ENCODE measurements at places on chromosomes 7 and 10.

GRCh38 chr10:100327007-100327717, 2.9 kb downstream of the PKD2L1 start:
- peak; percentile 67 for DNase-seq

GRCh38 chr10:76453997-76454396, 1022.6 kb downstream of the LRMDA start:
- DNase-seq, result no peak

- no peak for DNase-seq
These were observed 8.5 kb downstream of the UNC5B start for GRCh38 chr10:71220689-71221540.

DNA sequence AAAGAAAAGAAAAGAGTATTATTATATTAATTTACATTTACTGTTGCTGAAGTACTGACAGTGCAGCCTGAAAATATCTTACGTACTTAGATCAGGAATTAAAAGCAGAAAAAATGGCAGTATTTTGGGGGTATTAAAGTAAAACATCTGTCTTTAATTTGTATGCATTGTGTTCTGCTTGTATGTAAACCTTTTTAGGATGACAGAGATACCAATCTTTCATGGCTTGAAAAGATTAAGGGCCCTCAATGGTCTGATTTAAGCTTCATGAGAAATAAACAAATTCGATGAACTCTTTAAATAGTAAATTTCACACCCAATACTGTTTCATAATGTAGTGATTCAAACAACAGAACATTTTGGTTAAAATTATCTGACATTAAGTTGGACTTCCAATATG, 116.3 kb downstream of the MLLT10 start:
- DNase-seq, result no peak

- DNase-seq, result no peak
These were observed 81.4 kb downstream of the AKR1D1 start for GRCh38 chr7:138157702-138158101.

DNA sequence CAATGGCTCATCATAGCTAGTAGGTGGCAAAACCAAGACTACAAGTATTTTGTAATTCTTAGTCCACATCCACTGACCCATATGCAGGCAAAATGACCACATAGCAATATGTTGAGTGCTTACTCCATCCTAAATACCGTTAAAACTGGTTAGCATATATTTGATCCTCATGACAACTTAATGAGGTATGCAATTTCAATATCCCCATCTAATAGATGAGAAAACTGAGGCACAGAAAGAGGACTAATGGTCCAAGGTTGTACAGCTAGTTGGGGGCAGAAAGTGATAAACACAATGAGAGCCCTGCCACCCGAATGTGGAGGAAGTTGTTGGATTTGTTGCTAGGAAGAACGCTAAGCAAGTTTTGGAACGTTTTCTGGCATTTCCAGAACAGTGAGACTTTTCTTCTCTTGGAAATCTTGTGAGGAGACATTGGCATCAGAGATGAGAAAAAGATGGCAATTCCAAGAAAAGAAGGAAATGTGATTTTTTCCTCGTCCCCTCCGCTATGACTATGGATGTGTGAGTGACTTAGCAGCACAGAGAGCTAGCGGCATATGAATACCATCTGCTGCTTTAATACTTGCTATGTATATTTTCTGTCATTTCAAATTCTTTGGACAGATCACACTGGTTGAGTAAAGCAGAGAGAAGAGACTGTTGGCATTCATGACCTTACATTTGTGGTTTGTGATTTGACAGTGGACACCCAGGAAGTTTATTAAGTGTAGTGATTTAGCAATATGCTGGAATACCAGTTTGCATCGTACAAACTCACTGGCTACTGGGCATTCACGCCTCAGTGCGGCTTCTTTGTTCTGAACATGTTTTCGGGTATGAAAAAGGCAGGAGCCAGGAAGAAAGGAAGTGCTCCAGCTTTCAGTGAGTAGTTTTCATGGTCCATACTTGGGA, 51.5 kb downstream of the NRCAM start:
- DNase-seq, result no peak

DNA sequence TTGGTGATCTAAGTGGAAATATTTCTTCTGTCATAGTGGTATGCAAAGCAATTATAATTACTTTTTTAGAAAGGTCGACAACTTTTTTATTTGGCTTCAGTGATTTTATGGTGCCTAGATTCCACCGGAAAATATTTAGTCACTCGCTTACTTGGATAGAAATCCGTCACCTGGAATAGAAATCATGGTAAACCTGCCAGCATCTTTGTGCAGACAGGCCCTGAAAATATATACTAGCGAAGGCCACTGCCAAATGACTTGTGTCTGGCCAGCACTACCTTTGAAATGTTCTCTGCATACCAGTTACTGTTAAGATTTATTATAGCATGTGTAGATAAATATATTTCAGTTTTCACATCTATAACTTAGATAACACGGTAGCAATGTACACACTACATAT, 226.4 kb downstream of the AGMO start:
- peak; percentile 23 for DNase-seq

DNA sequence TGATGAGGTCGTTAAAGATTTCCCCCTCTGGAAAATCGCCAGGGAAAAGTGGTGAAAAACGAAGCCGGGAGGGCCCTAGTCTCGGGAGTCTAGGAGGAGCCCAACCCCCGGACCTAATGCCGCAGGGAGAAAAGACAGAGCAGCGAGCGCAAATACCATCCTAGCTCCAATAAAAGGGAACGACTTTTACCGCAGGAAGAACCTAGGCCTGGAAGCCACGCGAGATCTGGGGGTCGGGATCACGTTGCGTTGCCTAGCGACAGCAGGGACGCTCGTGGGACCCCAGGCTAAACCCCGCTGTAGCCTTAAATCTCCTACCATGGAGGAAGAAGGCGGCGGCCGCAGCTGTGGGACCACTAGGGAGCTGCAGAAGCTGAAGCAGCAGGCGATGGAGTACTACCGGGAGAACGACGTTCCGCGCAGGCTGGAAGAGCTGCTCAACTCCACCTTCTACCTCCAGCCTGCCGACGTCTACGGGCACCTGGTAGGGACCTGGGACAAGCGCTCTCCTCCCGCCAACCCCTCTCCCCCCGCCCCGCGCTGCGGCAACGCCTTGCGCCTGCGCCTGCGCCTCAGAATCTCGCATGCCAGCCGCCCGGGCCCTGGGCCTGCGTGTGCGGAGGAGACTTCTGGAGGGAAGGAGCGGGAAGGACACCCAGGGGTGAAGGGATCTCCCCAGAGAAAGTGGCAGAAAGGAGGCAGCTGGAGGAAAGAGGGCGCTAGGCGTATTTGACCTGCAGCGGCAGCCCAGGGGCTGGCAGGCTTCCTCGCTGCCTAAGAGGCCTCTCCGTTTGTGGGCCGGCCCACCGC, at the start of gene ENO4:
Gene ENO4 (plus strand): TSS at position 252 of the 810 bp plus-strand sequence. CDS start 68 bp downstream, at position 320.
- DNase-seq, result peak; percentile 91

- DNase-seq, result no peak
These were observed 2.4 kb downstream of the PSMC2 start for GRCh38 chr7:103349805-103350204.

- DNase-seq, result peak; percentile 68
These were observed at the start of gene GSTK1 for GRCh38 chr7:143263266-143264195. GSTK1 (plus strand) TSS chr7:143263441; CDS start chr7:143263514, 73 bp downstream.

DNA sequence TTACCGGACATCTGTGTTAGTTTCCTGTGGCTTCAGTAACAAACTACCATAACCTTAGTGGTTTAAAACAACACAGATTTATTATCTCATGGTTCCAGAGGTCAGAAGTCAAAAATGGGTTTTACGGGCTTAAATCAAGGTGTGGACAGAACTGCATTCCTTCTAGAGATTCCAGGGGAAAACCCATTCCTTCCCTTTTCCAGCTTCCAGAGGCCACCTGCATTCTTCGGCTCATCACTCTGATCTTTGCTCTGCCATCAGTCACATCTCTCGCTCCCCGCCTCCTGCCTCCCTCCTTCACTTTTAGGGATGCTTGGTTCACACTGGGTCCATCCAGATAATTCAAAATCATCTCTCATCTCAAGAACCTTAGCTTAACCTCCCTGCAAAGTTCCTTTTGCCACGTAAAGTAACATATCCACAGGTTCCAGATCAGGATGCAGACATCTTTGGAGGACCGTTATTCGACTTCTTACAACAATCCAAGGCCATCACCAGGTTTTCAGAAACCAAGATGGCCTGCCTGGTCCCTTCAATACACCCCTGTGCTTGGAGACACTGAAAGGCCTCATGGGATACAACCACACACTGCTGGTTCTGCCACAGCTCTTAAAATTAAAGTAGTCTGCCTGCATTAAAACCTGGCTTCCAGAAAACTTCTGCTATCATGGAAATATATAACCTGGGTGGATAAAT, 225.9 kb upstream of the MYO3A start:
- DNase-seq, result no peak

DNA sequence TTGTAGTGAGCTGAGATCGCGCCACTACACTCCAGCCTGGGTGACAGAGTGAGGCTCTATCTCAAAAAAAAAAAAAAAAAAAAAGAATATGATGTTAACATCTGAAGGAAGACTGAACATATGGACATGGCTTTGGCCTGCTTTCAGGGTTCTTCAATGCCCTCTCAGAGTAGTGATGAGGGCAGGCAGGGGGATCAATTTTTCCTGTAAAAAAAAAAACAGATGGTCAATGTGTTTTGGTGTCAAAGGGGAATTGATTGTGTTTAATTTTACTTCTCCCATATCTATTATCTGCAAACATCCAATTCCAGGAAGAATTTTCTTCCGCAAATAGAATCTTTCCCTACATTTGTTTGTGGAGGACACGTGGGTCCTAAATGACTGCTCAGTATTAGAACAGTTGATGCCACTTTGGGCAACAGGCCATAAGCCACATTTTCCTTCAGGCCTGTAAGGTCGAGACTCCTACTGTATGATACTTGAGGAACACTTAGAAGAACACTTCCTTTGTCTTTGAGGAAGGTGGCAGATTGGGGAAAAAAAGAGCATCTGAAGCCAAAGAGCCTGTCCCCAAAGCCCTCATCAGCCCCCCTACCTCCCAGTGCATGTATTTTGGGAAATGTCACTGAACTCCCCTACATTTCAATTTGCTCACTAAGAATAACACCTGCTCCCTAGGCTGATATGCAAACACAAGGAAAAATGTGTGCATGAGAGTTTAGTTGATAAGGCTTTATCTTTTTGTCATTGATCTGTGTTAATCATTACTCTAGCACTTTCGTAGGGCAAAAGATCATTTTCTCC, 28.3 kb downstream of the MGAM2 start:
- no peak for DNase-seq

DNA sequence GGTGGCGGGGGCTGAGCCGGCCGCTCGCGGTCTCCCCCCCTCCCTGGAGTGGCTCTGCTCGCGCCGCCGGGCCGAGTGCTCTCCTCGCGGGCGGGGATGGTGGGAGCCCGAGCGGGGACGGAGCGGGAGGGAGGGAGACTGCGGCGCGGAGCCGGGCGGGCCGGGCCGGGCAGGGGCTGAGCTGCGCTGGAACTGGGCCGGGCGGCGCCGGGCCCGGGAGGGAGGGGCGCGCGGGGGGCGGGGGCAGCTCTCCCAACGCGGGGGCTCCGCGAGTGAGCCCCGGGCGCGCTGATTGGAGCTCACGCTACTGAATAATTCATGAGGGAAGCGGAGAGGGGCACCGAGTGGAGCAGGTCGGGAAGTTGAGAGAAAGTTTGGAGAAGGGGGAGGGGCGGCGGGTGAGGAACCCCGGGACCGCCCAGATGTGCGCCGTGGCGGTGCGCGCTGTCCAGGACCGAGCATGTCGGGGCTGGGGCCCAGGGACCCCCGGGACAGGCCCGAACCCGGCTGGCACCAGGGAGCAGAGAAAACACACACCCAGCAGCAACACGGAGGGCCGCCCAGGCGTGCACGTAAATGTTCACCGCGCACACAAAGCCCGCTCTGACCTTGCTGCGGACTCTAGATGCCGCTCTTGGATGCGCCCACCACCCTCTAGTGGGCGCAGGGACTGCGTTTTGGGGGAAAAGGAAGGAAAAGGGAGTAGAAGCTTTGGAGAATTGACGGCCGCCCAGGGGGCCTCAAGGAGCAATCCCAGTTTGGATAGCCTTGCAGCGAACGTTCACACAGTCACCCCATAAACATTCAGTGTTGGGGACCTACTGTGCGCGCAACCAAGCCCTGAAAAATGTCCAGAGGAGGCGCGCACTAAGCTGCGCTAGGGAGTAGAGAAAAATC, at the start of gene EPHB4:
Gene EPHB4 (minus strand): TSS at position 194 of the 897 bp plus-strand sequence. CDS start 493 bp downstream, outside the sequence.
- DNase-seq, result peak; percentile 38

DNA sequence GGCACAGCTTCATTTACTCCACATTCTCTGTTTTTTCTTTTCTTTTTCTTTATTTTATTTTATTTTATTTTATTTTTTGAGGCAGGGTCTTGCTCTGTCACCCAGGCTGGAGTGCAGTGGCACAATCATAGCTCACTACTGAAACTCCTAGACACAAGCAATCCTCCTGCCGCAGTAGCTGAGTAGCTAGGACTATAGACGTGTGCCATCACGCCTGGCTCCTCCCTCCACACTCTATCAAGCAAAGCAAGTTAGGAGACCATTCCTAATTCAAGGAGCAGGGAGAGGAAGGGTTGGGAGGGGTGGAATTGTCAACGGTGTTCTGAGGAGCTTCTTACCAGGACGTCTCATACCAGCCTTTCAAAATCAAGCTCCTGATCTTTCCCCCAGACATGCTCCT, 52.4 kb downstream of the OAT start:
- no peak for DNase-seq

DNA sequence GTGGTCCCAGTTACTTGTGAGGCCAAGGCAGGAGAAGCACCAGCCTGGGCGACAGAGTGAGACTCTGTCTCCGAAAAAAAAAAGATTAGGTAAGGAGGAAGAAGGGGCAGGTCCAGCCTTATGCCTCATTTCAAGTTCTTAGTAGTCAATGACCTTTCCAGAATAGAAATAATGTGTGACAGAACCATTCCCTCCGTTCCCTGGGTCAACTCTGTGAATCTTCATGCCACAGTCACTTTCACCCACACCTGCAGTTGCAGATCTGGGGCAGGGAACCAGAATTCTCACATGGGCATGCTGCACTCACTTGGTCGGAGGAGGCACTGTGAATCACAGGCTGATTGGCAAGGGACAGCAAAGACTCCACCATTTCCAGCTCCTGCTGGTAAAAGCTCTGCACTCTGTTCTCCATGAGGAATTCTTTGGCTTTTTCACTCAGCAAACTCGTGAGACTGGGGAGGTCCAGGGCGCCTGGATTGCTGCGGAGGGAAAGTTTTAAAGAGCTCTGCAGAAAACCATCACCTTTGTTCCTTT, 20.7 kb downstream of the STN1 start:
- DNase-seq, result no peak

GRCh38 chr7:15764010-15764409, 77.5 kb upstream of the MEOX2 start:
- DNase-seq, result no peak

GRCh38 chr10:29140991-29141390, 147.9 kb upstream of the LYZL1 start:
- no peak for DNase-seq

DNA sequence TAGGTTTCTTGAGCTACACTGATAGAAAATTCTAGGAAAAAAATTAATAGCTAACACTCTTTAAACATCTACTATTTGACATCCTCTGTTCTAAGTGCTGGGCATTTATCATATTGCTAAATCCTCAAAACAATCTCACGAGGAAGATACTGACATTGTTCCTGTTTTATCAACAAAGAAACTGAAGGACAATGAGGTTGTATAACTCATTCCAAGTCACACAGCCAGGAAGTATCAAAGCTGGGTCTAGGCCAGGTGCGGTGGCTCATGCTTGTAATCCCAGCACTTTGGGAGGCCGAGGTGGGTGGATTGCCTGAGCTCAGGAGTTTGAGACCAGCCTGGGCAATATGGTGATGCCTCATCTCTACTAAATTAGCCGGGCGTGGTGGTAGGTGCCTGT, 51.6 kb upstream of the IL6 start:
- no peak for DNase-seq

- no peak for DNase-seq
These were observed 48.0 kb upstream of the MSRB2 start for GRCh38 chr10:23047201-23048050.

Measured in NCI-H146 (cell line).